ENCODE measurements at places on chromosomes 5 and 9.

DNA sequence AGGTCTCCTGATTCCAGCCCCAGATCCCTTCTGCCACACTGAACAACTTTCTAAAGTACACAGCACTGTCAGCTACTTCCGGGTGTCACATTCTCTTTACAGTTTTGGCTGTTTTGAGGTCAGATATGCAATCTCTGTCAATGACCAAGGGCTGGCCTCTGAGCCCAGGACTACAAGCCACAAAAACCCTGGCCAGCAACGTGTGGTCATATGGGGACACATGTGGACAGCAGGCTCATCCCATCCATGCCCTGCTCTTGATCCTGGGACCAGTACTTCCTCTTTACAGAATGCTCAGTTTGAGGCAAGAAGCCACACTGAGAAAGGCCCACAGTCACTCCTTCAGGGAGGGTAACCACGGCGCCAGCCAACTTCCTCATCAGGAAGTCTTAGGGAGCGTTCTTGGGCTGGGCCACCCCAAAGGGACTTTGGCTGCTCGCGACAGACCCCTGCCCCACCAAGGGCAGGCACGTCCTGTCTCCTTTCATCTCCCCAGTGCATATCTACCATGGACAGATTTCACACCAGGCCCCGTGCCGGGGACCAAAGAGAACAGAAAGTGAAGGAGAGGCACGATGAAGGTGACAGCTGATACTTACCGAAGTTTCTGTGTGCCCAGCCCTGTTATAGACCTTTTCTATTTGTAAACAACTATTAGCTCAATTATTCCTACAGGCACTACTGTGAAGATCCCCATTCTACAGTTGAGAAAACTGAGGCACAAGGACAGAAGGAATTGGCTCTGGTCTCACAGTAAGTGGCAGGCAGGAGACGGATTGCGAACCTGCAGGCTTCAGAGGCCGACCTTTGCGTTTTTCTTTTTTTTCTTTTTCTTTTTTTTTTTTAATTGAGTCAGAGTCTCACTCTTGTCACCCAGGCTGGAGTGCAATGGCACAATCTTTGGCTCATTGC is 37.3 kb downstream of the STK10 start:
- peak; percentile 40 for DNase-seq

GRCh38 chr5:160333721-160334120 is 21.4 kb upstream of the CCNJL start:
- DNase-seq = no peak

DNA sequence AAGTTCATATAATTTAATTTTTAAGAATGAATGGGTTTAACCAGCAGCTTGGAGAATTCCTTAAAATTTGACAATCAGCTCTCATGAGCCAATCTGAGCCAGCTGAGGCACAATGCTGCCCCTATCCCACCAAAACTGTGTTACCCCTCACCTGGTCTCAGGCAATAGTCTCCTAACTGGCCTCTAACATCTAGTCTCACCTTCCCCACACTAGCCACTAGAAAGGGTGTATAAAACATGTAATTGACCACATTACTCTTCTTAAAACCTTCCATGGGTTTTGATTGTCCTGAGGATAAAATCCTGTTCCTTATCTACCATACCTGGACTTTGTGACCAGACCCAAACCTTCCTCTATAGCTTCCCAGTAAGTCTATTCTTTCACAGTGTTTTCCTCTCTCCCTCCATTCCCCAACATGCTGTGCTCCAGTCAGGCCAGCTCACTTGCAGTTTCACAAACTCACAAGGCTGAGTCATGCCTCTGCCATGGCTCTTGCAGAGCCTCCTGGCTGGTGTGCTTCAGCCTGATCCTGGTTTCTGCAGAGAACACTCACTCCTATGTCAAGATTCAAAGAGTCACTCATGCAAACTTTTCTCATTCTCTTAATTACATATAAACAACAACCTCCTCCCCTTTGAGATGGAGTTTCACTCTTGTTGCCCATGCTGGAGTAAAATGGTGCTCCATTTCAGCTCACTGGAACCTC is 16.0 kb upstream of the ZCCHC7 start:
- DNase-seq = no peak

DNA sequence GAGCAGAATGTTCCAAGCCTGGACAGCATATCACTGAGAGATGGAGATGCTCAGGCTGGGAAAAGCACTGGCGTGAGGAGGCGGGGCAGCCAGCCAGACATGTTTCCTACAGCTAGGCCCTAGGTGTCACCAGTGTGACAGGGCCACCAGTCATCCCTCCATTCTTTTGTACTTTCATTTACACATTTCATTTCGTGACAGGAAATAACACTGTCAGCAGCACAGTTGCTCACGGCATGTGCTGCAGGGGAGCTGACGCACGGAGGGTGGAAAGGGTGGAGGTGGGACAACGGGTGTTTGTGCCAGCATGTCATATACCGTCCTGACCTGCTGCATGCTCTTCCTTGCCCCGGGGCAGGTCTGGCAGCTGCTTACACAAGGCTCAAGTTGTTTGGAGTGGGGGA is 14.8 kb upstream of the CEMIP2 start:
- no peak for DNase-seq

DNA sequence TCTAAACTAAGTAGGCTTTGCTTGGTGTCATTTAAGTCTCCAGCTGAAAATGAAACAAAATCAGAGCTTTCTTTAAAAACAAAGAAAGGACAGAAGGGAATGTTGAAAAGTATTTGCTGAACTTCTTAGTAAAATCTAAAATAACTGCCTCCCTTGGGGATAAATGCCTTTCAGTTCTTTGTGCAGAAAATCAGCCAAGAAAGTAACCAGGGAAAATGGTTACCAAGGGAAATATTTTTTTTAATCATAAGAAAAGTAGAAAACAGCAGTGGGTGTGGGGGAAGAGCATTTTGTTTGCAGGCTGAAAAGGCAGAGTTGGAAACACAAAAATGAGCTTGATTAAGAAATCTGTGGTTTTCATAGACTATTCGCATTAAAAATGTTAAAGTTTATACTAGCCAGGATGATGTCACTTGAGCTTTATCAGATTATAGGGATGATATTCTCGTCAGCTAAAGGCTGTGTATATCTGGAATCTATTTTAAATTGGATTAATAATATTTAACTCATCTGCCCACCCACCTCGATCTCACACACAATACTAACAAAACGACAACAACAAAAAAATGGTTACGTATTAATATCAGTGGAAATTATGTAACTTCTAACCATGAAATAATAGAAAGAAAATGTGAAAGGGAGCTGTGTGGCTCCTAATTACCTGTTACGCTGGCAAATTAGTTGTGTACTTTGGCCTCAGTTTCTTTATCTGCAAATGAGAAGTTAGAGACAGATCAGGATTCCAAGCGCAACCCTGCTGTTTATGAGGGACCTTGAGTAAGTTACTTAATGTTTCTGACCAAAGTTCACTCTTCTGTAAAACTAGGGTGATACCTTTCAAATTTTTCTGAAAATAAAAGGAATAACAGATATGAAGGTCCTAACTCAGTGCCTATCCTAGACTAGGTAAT is at the start of gene ECM2:
Gene ECM2 (minus strand): TSS at position 51 of the 911 bp plus-strand sequence. CDS start 13,124 bp downstream, outside the sequence.
- DNase-seq = no peak

- DNase-seq = no peak
Measured at GRCh38 chr5:28324174-28324573, 1285.8 kb upstream of the CDH9 start.

DNA sequence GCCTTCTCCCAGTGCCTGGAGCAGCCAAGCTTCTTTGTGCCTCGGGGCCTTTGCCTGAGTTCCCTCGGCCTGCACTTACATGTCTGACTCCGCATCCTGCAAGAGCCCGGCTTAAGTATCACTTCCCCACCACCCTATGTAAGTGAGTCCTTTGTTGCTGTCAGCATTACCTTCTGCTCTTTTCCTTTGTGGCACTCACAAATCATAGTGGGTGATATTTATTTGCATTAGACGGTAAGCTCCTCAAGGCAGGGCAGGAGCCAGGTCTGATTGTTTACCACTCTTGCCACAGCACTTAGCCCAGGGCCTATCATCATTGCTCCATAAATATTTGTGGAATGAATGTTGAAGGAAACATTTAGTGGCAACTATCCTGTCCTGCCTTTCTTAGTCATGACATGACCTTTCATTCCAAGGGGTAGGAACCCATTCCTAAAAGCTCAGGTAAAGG is 4.8 kb downstream of the GM2A start:
- DNase-seq = no peak

GRCh38 chr5:1736889-1737711 is 62.5 kb downstream of the MRPL36 start:
- DNase-seq = no peak

GRCh38 chr9:73684601-73685000 is 532.9 kb downstream of the ANXA1 start:
- no peak for DNase-seq

GRCh38 chr5:79798893-79799590 is 109.4 kb downstream of the CMYA5 start:
- no peak for DNase-seq

GRCh38 chr9:99054581-99054980 is 50.3 kb upstream of the TGFBR1 start:
- DNase-seq = no peak

DNA sequence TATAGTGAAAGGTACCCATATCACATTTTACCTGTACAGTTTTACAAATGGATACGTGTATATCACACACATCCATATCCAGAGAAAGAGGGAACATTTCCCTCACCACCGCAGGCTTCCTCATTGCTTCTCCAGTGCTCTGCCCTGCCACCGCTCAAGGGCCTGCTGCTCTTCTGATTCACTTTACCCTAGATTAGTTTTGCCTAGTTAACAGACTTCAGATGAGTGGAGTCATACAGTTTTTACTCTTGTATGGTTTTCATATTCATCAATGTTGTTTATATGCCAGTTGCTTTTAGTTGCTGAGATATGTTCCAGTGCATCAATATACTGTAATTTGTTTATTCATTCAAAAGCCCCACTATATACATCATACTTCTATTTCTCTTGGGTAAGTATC is 53.9 kb upstream of the POMT1 start:
- no peak for DNase-seq
